Small intestine (tissue), 16 donors: ENCODE measurements at places on chromosomes 11 and 22. TPM values are rescaled to one million over a fixed set of nuclear protein-coding genes. Genes with fewer than 3 reads are reported as not detected.

The CTSD gene
- polyA plus RNA-seq = 550 TPM

The KIF18A gene
- not detected for polyA plus RNA-seq

The ARVCF gene
- polyA plus RNA-seq = 11.7 TPM

The GP1BB gene
- polyA plus RNA-seq = 2.0 TPM

The SLC22A9 gene
- not detected for polyA plus RNA-seq

The CCDC86 gene
- 19.1 TPM for polyA plus RNA-seq

The OLFML1 gene
- polyA plus RNA-seq = not detected

The GGTLC3 gene
- polyA plus RNA-seq = 0.28 TPM

The GRIK4 gene
- not detected for polyA plus RNA-seq

The MFRP gene
- not detected for polyA plus RNA-seq

The MED17 gene
- 8.5 TPM for polyA plus RNA-seq

The PNPLA5 gene
- polyA plus RNA-seq = not detected

The A4GALT gene
- polyA plus RNA-seq = 1.6 TPM

The ART5 gene
- 0.25 TPM for polyA plus RNA-seq

The GRK3 gene
- 0.81 TPM for polyA plus RNA-seq

The VPREB1 gene
- 0.32 TPM for polyA plus RNA-seq

The ANO5 gene
- polyA plus RNA-seq = 1.4 TPM

The CCDC88B gene
- 13.7 TPM for polyA plus RNA-seq

The RASSF10 gene
- not detected for polyA plus RNA-seq

The NCR3LG1 gene
- 0.81 TPM for polyA plus RNA-seq

The BDNF gene
- 0.69 TPM for polyA plus RNA-seq

The APOL3 gene
- polyA plus RNA-seq = 16.3 TPM

The CDC42BPG gene
- 36.5 TPM for polyA plus RNA-seq

The TSSK2 gene
- polyA plus RNA-seq = not detected

The OR10D3 gene
- not detected for polyA plus RNA-seq

The RAB38 gene
- 0.67 TPM for polyA plus RNA-seq

The CD3E gene
- 5.9 TPM for polyA plus RNA-seq

The COX8A gene
- 1,384 TPM for polyA plus RNA-seq

The CUL5 gene
- polyA plus RNA-seq = 26.7 TPM

The GAL gene
- polyA plus RNA-seq = not detected

The UPK3A gene
- polyA plus RNA-seq = not detected

The NELL1 gene
- polyA plus RNA-seq = 5.1 TPM

The GNAZ gene
- polyA plus RNA-seq = 1.9 TPM

The IFTAP gene
- 23.2 TPM for polyA plus RNA-seq
